ENCODE measurements at places on chromosomes 12 and 14.

- peak; percentile 58 for DNase-seq
Measured at GRCh38 chr14:75184492-75184891, 8.1 kb upstream of the TMED10 start.

DNA sequence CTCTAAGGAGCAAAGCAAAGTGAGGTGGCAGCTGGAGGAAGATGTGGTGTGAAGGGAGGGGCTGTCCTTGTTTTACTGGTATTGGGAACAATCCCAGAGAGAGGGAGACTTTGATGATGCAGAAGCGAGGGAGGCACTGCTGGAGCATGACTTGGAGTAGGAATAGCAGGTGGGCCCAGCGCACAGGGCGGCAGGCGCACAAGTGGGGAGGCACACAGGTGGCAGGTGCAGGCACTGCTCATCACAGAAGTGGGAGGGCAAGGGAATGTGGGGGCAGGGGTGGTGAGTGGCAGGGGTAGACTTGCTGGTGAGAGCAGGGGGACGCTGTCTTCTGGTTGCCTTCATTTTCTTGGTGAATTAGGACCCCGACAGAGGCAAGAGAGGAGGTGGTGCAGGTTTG is 11.5 kb upstream of the IFI27 start:
- no peak for DNase-seq

DNA sequence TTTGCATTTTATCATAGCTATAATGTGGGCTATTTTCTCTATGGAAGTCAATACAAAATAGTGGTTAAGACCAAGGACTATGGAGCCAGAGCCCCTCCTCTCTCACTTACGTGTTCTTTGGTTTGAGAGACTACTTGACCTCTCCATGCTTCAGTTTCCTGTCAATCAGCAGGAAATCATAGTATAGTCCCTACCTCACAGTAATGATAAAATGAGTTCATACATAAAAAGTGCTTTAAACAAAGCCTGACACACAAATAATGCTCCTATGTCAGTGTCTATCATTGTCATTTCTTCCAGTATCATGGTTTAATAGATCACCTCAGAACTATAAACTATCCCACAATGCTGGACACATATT is 90.4 kb downstream of the MED13L start:
- no peak for DNase-seq

DNA sequence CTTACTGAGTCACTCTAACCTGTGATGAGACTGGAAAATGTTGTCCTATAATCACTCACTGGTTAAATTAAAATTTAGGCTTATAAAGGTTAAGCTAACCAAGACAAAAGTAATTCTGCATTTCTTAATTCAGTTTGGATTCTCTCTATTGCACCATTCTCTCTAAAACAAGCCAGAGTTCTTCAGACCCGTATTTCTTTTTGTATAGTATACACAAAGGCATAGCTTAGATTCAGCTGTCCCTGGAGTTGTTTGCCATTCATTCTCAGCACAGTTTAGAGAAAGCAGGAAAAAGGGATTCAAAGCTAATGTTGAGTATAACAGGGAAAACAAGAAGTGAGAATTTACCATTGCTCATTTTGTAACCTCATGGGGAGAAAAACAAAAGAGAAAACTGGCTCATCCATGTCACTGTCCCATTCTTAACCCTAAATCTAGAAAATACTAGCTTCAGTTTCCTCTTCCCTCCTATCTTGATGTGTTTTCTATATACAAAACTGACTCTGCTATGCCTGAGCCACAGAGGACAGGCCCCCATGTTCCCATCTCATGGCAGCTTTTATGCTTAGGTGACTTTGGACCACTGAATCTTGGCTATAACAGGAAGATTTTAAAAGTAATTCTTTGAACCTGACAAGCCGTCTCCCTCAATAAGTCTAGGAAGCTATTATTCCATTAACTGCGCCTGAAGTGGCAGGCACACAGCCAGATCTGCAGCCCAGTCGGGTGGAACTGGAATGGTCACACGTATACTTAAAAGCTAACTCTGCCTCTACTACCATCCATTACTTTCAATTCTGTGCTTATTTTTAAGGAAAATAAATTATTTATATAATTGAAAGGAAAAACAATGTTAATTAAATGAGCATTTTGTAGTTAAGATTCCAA is 7.0 kb downstream of the AREL1 start:
- no peak for DNase-seq

DNA sequence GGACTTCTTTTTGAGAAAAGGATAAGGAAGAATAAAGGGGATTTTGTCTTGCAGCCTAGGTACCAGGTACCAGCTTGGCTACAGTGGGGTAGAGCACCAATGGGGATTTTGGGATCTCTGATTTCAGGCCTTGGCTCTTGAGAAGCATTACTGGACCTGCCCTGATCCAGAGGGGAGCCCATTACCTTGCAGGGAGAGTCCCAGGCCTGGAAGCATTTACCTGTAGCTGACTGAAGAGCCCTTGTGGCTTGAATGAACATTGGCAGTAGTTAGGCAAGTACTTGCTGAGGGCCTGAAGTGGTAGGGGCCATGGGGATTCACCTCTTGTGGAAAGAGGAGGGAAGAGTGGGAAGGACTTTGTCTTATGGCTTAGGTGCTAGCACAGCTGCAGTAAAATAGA is 308.2 kb upstream of the FBXO33 start:
- DNase-seq = no peak

DNA sequence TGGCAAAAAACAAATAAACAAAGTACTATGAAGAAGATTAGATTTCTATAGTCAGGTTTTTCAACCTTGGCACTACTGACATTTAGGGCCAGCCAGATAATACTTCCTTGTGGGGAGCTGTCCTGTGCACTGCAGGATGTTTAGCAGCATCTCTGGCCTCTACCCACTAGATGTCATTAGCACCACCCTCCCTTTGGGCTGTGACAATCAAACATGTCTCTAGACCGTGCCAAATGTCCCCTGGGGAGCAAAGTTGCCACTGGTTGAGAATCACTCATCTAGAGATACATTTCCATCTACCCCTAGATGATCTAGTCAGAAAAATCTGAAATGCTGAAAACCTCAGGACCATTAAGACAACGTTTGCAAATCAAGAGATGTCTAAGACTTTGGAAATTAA is 29.9 kb downstream of the SRRM4 start:
- no peak for DNase-seq

- DNase-seq = peak; percentile 6
Measured at GRCh38 chr14:101559624-101560533, 1.4 kb upstream of the DIO3 start.

DNA sequence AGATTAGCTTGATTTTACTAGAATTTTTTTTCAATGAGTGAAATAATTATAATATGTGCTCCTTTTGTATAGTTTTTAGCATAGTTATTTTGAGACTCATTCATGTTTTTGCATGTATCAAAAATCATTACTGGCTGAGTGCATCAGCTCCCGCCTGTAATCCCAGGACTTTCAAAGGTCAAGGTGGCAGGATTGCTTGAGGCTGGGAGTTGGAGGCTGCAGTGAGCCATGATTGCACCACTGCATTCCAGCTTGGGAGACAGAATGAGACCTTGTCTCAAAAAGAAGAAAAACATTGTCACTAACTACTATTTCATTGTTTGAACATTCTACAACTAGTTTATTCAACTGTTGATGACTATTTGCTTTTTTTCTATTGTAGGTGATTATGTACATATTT is 802.7 kb downstream of the SLC16A7 start:
- DNase-seq = no peak

GRCh38 chr12:101204602-101205304 is 5.3 kb downstream of the SLC5A8 start:
- no peak for DNase-seq

DNA sequence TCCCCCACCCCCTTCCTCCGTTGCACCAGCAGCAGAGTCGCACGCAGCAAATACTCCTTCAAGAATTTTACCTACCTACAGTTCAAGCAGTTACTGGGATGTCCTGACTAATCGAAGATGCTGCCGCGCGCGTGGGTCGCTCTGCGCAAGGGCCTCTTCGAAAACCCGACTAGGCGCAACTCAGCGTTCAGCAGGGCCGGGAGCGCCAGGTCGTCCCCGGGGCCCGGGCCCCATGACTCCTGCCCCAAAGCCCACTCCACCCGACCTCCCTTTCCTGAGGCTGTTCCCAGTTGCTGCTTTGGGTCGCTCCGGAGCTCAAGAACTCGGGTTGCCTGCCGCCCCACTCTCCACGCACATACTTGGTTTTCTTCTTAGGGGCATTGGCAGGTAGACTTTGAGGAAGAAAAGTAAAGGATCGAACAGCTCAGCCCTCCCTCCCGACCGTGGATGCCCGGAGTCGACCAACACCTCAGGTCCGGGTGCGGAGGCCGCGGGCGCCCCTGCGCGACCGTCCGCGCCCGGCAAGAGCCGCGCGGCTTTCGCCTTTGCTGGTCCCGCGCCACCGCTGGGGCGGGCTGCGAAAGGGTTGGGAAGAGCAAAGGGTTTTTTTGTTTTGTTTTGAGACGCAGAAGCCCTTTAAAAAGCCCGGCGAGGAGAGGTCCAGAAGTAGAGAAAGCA is 1.9 kb downstream of the BMP4 start:
- peak; percentile 39 for DNase-seq

DNA sequence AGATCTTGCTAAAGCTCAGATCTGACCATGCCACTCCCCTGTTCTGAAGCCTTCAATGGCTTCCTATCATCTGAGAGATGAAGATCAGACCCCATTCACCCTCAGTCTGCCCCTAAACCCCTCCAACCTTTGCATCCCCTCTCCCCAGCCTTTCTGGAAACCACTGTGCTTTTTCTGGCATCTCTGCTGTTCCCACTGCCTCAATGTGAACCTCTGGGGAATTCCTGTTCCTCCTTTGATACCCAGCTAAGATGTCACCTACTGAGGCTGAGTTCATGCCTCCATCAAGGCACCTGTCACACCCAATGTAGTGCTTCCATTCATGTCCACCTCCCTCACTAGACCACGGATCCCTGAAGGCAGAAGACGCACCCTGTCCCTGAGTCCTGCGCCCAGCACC is 19.3 kb downstream of the CYP46A1 start:
- DNase-seq = no peak

- no peak for DNase-seq
Measured at GRCh38 chr12:10959804-10960203, 20.7 kb upstream of the TAS2R14 start.

DNA sequence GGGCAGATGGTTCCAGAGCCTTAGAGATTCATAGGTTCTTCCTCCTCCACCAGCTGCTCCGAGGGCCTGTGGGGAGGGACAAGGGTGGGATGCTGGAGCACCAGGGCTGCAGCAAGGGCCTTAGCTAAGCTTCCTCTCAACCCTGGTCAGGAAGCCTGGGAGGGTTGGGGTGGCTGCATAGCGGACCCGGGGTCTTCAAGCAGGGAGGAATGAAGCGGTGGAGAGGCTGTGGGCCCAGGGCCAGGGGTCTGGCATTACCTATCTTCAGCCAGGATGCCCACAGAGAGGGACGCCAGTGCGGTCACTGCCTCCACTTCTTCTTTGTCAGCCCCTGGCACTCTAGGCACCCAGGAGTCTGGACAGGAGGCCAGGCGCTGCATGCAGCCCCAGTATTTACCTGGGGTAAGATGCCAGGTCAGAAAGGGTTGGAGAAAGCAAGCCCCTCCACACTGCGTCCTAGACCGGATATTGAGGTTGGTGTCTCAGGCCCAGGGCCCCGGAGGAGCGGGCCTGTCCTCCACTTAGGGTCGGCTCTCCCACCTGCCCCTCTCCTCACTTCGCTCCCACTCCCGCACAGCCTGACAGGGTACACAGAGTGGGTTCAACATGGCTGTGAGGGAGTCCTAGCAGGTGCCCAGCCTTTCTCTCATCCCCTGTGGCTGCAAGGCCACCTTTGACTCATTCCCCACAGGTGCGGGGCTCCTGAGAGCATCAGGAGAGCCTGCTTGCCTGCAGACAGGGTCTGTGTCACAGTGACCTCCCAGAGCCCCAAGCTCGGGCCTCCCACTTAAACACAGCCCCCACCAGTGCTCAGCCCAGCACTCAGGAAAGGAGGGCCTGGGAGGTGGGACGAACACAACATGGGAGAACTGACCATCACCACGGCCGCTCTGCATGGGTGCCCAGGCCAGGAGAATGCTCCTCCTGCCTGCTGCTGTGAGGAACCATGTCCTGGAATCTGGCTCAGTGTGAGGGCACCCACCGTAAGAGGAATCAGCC is 11.1 kb downstream of the SLC48A1 start:
- DNase-seq = no peak

DNA sequence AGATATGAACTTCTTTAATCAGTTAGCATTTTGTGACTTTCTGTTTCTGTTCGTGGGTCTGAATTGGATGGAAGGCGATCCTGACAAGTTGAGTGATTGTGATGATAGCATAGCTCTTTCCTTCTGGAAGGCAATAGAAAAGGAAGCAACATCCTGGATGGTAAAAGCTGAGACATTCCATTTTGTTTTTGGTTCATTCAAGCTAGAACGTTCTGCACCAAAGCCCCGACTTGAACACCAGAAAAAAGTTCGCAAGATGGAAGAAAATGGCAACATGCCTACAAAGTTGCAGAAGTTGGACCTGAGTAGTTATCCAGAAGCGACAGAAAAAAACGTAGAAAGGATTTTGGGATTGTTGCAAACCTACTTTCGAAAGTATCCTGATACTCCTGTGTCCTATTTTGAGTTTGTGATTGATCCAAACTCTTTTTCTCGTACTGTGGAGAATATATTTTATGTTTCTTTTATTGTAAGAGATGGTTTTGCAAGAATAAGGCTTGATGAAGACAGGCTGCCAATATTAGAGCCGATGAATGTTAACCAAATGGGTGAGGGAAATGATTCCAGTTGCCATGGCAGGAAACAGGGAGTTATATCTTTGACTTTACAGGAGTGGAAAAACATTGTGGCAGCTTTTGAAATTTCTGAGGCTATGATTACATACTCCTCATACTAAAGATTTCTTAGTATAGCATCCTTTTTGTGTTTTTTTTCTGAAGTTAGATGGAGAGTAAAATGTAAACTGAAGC is 896 bp downstream of the EID3 start:
- no peak for DNase-seq

DNA sequence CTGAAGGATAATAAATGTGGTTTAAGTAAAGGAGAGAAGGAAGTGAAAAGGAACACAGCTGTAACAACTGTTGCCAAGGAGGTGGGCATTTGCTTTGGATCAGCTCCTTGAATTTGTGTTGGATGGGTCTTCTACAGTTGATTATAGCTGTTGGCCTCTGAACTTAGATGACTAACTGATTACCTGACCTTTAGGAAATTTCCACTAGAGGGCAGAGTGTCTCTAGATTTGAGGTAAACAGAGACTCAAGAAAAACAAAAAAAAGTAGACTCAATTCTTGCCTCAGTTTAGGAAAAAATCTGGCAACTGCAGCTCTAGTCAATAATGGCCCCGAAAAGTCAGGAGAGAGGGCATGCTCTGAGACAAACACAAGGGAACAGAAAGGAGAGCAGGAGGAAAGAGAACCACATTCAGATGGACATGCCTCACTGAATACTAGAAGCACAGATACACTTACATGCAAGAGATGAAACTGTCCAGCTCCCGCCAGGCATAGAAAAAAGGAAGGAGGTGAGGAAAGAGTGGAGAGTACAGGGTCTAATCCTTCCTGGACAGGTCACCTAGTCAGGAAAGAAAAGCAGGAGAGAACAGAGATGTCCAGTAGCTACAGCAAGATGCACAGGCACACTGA is 20.6 kb downstream of the COX14 start:
- DNase-seq = no peak

GRCh38 chr12:25493682-25494081 is 59.4 kb downstream of the LMNTD1 start:
- DNase-seq = no peak

- no peak for DNase-seq
Measured at GRCh38 chr14:73720636-73721035, 6.5 kb upstream of the PNMA1 start.

- DNase-seq = peak; percentile 55
Measured at GRCh38 chr14:73661872-73662271, 17.1 kb downstream of the DNAL1 start.

GRCh38 chr14:21023174-21023573 is 1.7 kb downstream of the NDRG2 start:
- no peak for DNase-seq

GRCh38 chr14:93023039-93023438 is 92.7 kb downstream of the ITPK1 start:
- DNase-seq = no peak

Data from astrocyte (in vitro differentiated cells and primary cell).